ENCODE measurements at places on chromosomes 6 and 20.

DNA sequence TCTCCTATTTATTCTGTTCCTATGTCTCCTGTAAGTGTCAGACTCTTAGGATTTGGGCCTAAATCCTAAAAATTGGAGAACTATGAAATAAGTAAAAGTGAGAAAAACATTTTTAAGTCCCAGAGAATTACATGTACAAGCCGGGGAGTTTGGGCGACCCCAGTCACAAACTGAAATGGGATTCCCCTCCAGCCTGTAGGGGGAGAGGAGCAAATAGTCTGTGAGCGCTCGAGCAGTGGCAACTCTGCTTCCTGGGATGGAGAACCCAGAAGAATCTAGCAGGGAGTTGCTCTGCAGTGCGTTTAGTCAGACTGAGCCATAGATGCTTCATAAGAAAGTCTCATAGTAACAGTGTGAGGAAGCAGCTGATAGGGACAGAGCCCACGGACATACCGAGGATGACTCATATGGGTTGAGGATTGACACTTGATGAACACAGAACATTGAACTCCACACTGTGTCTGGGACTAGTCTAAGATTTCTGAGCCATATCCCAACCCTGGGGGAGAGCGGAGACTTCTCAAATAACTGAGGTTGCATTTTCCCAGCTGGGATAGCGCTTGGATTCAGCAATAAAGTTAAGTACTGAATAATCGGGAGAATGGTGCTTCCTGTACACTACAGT, 437.2 kb downstream of the BCKDHB start:
- no peak for DNase-seq

- DNase-seq = no peak
Measured at GRCh38 chr6:140977403-140977802, 1155.3 kb upstream of the GJE1 start.

DNA sequence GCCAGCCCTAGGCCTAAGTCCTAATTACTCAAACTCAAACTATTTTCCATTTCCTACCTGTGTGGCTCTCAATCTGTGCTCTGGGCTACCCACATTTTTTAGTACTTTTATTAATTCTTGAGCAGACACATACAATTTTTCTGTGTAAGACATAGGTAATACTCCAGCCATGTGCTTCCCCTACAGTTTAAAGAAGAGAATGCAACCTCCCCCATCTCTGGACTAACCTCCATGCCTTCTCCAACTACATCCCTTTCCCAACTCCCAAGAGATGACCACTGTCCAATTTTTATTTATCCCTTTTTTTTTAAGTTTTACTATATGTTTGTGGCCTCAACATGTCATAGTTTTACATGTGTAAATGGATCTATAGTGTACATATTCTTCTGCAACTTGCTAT, 5.8 kb downstream of the HMGN4 start:
- DNase-seq = no peak

- DNase-seq = no peak
Measured at GRCh38 chr20:33211817-33212424, 5.2 kb upstream of the BPIFA3 start.

DNA sequence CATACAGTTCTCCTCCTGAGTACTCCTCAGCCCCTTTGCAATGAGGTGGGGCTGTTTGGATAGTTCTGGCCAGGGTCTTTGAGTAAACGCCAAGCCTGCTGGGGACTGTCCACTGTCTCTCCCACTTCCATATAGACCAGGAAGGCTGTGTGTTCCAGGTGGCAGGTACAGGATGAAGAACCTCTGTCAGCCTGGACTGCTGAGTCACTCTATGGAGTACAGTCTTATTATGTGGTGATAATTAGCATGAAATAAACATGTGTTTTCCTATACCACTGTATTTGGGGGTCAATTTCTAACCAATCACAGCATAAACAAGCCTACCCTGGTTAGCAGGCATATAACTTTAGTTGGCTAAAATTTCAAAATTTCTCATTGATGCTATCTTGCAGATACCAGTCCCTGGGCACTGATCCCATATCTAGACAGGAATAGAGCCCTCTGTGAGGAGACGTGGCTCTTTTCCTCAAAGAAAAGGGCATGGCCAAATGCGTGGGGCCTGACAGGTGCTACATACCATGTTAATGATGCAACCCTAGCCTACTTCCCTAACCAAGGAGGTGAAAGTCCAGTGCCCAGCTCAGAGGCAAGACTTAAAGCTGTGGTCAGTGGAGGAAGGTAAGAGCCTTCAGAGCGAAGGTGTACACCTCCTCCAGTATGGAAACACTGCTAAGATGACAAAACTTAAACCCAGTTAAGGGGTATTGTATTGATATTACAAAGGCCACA, 4.5 kb upstream of the ALDH8A1 start:
- DNase-seq = no peak

DNA sequence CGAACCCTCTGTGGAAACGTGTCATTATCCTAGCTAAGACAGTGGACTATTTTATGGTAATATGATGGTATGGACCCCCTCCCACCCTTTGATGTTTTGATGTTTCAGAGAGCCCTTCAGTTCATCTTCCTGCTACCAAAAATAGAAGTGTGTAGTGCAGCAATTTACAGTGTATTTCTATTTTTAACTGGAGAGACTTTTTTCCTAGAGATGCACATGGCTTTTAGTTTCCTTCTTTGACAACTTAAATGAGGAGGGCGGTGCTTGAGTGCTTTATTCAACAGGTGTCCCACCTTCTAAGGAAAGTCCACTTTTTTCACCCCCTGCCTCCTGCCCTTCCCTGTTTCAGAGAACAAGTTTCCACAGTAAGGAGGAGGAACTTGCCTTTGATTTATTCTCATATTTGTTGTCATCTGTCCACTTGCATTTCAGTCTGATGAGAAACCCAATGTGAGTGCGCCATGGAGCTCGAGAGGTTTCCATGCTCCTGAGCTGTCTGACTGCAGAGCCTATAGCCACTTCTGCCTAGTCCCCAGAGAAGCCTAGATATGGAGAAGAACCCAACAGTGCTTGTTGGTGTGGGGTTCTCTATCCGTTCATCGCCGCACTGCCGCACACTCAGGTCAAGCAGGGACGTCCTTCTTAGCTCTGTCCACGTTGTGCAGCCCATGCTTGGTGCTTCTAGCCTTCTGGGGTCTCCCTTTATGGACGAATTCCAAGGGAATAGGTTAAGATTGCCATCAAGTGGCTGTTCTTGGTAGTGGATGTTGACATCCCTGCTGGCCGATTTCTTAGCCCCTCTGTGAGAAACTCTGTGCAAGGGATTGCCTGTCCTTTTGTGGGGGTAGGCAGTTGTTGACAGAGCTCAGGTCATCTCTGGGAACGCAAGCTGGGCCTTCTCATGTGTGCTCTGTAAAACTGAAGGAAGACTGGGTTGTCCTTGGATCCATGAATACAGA, 144.2 kb downstream of the JARID2 start:
- DNase-seq = no peak

DNA sequence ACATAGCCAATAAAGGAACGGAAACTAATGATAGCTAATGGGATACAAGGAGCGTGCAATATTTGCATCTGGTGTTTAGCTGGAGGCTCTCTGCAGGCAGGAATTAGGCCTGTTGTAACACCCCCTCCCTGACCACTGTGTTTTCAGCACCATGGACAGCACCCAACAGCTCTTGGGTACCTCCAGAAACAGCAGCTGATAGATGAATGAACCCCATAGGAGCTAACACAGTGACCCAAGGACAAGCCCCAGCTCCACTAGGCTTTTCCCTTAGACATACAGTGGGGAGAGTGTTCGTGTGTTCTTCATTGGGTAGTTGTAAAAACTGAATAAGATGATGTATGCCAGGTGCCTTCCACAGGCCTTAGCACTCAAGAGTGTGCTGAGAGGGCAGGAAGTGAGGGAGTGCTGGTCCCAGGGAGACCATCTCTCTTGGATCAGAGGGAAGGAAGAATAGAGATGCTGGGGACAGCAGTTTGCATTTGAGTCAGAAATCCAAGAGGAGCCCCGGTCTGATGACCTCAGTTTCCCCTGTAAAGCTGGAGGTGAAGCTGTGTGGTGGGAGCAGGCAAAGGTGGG, 161.3 kb downstream of the PHACTR3 start:
- no peak for DNase-seq

DNA sequence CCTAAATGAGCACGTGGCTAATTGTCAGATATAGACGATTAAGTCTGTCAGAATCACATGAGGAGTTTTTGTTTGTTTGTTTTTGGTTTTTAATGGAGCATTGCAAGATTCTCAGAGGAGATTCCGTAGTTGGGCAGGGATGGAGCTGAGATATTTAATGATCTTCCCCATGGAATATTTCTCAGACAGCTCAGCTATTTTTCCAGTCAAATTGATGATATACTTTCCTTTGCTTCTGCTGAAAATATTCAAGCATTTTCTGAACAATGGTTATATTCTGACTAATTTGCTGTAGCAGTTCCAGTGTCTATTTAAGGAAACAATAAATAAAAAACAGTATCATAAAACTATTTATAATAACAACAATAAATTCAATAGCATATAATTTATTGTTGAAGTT, 348.4 kb downstream of the KIF16B start:
- no peak for DNase-seq

DNA sequence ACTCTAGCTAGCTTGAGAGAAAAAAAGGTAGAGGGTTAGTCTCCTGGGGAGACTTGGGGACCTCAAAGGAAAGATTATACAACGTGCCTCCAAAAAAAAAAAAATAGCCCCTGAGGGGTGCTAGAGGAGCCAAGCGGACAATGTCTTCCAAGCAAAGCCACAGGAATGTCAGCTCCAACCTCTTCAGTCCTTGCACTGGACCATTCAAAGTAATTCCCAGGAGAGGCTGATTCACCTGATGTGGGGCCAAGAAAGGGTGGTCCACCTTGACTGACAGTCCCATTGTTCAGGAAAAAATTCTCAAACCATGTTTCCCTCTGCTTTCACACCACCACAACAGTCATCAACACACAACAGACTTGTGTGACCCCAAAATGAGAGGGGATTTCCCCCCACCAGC, 30.7 kb downstream of the ASIP start:
- no peak for DNase-seq

GRCh38 chr6:30841644-30842504, 42.4 kb upstream of the DDR1 start:
- DNase-seq = no peak

DNA sequence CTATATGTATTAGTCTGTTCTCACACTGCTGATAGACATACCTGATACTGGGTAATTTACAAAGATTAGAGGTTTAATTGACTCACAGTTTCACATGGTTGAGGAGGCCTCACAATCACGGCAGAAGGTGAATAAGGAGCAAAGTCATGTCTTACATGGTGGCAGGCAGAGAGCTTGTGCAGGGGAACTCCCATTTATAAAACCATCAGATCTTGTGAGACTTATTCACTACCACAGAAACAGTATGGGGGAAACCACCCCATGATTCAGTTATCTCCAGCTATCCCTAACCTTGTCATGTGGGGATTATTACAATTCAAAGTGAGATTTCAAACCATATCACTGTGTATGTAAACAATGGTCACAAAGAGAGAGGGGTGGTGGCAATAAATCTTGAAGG, 6.6 kb downstream of the CST8 start:
- peak; percentile 16 for DNase-seq

- no peak for DNase-seq
Measured at GRCh38 chr6:157860505-157860991, 37.5 kb downstream of the SNX9 start.

DNA sequence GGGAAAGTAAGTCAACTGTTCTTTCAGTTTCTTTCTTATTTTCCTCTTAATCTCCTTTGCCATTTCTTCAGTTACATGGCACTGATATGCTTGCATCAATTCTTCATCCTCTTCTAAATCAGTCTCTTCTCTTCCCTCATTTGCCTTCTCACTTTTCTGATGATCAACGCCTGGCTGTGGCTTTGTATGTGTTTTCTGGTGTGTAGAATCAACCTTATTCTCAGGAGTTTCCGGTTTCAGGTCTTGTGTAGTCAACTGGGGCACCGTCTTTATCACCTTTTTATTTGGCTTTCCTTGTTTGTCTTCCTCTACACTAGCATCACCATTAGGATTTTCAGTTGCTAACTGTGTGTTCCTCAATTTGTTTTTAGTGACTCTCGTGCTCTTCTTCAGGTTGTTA, 31.6 kb downstream of the AHI1 start:
- DNase-seq = no peak

GRCh38 chr6:54071821-54072340, 39.4 kb upstream of the MLIP start:
- DNase-seq = no peak

DNA sequence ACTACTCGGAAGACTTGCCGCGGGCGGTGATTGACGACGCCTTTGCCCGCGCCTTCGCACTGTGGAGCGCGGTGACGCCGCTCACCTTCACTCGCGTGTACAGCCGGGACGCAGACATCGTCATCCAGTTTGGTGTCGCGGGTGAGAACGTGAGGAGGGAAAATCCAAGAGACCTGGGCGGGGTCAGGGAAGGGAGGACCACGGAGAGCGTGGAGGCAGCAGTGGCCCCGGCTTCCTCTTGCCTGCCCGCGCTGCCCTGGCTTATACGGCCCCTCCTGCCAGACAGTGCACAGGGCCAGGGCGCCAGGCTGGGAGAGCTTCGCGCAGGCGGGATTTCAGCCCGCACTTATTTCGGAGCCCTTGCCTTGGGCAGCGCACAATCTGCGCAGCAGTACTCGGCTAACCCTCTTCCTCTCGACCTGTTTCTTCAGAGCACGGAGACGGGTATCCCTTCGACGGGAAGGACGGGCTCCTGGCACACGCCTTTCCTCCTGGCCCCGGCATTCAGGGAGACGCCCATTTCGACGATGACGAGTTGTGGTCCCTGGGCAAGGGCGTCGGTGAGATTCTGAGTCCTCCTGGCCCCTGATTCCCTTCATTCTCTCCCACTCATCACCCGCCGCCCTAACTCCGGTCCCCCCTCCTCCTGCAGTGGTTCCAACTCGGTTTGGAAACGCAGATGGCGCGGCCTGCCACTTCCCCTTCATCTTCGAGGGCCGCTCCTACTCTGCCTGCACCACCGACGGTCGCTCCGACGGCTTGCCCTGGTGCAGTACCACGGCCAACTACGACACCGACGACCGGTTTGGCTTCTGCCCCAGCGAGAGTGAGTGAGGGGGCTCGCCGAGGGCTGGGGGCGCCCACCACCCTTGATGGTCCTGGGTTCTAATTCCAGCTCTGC, 2.0 kb downstream of the MMP9 start:
- peak; percentile 33 for DNase-seq

GRCh38 chr6:128376952-128377503, 143.4 kb downstream of the PTPRK start:
- DNase-seq = no peak

DNA sequence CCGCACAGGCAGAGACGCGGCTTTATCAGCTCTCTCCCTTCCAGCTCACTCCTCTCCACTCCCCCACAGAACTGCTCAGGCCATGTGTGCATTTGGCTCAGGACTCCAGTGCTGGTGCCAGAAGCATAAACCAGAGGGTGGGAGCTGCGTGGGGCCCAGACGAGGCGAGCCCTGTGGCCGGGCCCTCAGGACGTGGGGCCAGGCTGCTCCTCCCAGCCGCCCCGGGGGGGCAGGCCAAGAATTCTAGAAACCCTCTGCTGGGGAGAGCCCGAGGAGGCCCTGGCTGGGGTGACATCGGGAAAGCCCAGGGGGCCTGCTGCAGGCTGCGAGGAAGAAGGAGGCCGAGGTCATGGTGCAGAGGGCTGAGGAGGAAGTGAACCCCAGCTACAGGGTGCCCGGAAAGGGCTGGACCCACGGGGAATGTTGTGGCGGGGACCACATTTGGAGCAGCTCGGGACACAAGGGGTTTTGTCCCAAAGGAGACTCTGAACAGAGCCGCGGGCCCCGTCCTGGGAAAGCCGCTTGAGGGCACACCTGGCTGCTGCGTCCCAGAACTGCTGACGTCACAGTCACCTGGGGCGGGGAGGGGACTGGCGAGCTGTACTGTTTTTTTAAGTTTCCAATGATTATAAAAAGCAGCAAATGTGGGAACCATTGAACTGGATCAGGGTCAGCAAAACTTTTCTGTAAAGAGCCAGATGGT, 107.1 kb downstream of the BANF2 start:
- no peak for DNase-seq

- no peak for DNase-seq
Measured at GRCh38 chr6:55670850-55671413, 91.9 kb upstream of the HMGCLL1 start.
